ENCODE measurements at places on chromosomes 5 and 9.

DNA sequence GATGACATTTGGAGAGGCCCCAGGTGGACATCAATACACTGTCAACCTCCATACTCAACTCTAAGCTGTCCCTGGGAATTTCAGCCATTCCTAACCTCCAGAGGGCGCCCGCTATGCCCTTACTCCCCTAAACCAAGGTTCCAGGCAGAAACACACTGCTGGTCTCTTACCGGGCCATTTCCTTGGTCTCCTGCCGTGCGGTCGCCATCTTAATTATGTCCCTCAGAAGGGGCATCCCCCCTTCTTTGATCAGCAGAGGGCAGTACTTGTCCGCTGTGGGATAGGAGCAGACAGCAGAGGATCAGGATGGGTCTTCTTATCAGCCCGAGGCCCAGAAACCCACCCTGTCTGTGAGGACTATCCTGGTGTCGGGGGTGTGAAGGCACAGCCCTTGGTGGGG, 9.3 kb upstream of the ZDHHC12 start:
- peak; percentile 73 for DNase-seq

GRCh38 chr5:53601570-53601969, 41.1 kb downstream of the NDUFS4 start:
- no peak for DNase-seq

DNA sequence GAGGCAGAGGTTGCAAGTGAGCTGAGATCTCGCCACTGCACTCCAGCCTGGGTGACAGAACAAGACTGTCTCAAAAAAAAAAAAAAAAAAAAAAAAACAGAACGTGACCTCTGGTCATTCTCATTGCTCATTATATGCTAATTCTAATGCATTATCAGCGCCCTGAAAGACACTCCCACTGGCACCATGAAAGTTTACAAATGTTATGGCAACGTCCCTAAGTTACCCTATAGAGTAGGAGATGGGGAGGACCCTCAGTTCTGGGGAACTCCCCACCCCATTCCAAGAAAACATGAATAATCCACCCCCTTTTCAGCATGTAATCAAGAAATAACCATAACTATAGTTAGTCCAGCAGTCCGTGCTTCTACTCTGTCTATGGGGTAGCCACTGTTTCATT, 48.9 kb upstream of the DENND4C start:
- DNase-seq: no peak

- no peak for DNase-seq
Observed at GRCh38 chr5:154286557-154286956, 96.0 kb downstream of the GALNT10 start.

DNA sequence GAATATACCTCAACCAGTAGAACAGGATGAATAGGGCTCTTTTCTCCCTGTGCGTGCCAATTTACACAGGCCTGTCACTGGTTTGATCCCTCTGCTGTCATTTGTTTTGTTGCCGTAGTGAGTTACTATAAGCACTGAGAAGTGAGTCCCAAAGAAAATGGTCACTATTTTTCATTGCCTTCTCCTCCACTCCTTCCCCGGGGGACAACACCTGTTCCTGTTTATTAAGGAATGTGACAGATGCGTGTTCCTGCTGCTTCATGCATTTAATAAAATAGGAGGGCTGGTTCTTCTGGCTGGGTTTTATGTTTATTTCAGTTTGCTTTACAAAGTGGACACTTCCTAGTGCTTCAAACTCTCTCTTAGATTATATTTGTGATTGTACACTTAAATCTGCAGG, 6.4 kb downstream of the THBS4 start:
- no peak for DNase-seq

GRCh38 chr5:129103397-129103796, 8.8 kb downstream of the ISOC1 start:
- DNase-seq: no peak
